Type B pancreatic cell (in vitro differentiated cells): ENCODE measurements at places on chromosomes 3 and 15.

DNA sequence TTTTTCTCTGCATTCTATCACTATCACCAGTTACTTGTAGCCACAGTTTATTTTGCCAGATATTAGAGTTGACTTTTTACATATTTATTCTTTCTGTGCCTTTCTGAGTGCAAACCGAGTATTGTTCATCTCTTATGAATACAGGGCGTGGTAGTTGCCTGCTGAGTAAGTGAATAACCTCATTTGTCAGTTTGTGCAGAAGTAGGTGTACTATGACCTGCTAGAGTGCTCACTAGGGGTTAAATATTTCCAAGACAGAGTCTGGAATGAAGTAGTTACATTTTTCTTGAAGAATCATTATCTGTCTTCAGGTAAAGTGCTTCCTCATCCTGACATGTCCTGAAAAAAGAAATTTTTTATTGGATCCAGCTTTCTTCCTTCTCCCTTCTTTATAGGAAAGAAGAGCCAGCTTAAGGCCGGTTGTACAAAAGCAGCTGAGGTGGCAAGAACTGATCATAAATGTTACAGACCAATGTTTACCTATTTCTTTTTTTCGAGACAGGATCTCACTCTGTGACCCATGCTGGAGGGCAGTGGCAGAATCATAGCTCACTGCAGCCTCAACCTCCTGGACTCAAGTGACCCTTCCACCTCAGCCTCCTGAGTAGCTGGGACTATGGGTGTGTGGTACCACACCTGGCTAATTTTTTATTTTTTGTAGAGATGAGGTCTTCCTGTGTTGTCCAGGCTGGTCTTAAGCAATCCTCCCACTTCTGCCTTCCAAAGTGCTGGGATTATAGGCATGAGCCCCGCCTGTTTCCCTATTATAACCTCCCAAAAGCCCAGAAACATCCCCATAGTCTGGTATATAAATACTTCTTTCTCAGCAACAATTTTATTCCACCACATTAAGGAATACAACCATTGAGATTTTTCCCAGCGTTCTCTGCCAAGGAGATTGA lies 182.5 kb downstream of the TPRG1 start:
- no peak for DNase-seq
- peaks cover 22% of the 10 kb centered on the region for H3K4me1 ChIP-seq

- H3K4me3 ChIP-seq, result no peak overlapping the region
- H3K36me3 ChIP-seq, result peaks cover 42% of the 10 kb centered on the region
- H3K27ac ChIP-seq, result no peak overlapping the region
- no peaks in the 10 kb centered on the region for H3K27me3 ChIP-seq
- no peak for DNase-seq
- no peaks in the 10 kb centered on the region for H3K4me1 ChIP-seq
Measured at GRCh38 chr3:33417066-33417673, 23.0 kb downstream of the UBP1 start.

DNA sequence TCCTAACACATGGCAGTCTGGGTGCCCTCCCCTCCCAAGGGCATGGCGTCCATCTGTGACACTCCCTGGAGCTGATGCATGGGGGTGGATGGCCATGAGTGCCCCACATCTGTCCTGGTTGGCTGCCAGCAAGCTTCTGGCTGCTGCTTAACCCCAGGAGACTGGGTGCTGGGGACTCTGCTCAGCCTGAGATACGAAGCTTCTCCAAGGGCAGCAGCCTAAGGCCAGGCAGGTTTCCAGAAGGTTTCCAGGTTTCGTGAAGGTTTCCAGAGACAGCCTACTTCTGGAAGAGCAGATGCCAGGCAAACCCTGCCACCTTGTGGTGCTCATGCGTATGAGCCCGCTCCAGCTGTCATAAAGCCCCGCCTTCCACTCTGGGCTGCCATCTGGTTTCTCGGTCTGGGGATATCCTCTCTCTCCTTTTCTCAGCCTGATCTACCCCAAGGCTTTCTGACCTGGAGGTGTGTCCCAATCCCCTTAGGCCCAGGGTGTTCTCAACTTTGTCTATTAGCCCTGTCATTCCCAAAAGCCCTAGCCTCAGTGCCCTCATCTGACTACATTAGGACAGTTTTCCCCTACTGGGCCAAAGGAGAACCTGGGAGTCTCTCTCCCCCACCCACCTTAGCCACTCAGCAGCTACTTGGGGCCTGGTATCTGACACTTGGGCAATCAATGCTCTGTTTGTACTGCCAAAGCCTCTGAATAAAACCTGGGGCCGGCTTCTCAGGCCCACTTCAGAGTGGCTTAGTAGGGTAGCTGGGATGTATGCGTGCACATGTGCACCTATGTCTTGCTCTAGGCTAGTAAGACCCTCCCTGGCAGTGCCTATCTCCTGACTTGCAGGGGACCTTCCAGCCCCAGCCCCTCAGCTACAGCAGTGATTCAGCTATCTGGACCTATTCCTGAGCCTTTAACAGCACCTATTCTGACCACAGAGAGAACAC lies 12.0 kb downstream of the MRPL46 start:
- peaks cover 7% of the 10 kb centered on the region for H3K27me3 ChIP-seq
- peak overlapping the region; percentile 6 for H3K27ac ChIP-seq
- peak; percentile 68 for DNase-seq
- no peak overlapping the region for H3K4me3 ChIP-seq

DNA sequence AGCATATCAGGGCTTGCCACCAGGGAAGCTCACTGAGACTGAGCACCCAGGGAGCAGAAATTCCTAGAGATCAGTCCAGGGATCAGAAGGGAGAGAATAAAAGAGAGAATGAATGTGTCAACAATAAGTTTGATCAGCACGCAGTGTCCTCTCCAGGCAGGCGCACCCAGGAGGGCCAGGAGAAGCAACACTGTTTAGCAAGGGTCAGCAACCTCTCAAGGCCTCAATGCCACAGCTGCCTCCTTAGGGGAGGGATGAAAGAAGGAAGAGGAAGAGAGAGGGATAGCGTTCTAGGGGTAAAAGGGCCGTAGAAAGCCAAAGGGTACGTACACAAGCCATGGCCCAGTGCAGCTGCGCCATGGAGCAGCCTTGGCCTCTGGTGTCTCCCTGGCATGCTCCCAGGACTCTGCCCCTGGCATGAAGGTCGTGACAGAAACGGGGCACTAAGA lies 399.8 kb downstream of the SHQ1 start:
- H3K4me3 ChIP-seq, result peak overlapping the region; percentile 88
- no peak for DNase-seq
- peaks cover 13% of the 10 kb centered on the region for H3K27me3 ChIP-seq

DNA sequence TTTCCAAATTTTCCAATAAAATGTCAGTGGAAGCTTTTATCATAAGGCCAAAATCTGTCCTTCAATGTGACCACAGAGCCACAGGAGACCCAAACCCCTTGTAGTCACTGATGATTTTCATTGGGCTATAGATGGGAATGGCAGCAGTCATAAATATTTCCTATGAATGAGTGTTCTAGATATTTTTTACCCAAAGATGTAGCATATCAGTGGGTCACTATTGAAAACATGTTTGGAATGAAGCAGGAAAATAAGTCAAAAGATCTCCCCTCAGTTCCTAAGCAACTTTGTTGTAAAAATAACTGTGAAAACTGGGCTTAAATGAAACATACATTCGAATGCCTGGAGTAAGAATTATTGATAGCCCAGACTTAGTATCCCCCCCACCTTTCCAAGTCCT lies 49.0 kb downstream of the NKIRAS1 start:
- no peak overlapping the region for H3K27ac ChIP-seq
- peaks cover 13% of the 10 kb centered on the region for H3K36me3 ChIP-seq
- no peak for DNase-seq
- no peak overlapping the region for H3K4me3 ChIP-seq
- H3K4me1 ChIP-seq, result peaks cover 55% of the 10 kb centered on the region
- no peaks in the 10 kb centered on the region for H3K27me3 ChIP-seq

- DNase-seq, result no peak
- no peaks in the 10 kb centered on the region for H3K27me3 ChIP-seq
- no peak overlapping the region for H3K27ac ChIP-seq
- H3K4me1 ChIP-seq, result no peaks in the 10 kb centered on the region
- H3K4me3 ChIP-seq, result no peak overlapping the region
Measured at GRCh38 chr3:146561879-146562278, 17.5 kb upstream of the PLSCR1 start.

GRCh38 chr3:151873398-151873797 lies at the start of gene SUCNR1:
Gene SUCNR1 (plus strand): TSS chr3:151873643. CDS start chr3:151879893, 6,250 bp downstream.
- H3K36me3 ChIP-seq, result no peaks in the 10 kb centered on the region
- no peak within 1 kb of the TSS for H3K4me3 ChIP-seq
- H3K27ac ChIP-seq, result no peak within 1 kb of the TSS
- peaks cover 10% of the 10 kb centered on the region for H3K4me1 ChIP-seq

- DNase-seq, result no peak
- no peak overlapping the region for H3K27ac ChIP-seq
- H3K27me3 ChIP-seq, result no peaks in the 10 kb centered on the region
- no peak overlapping the region for H3K4me3 ChIP-seq
- peaks cover 26% of the 10 kb centered on the region for H3K4me1 ChIP-seq
- H3K36me3 ChIP-seq, result no peaks in the 10 kb centered on the region
Measured at GRCh38 chr3:17969985-17970568, 227.6 kb upstream of the TBC1D5 start.

DNA sequence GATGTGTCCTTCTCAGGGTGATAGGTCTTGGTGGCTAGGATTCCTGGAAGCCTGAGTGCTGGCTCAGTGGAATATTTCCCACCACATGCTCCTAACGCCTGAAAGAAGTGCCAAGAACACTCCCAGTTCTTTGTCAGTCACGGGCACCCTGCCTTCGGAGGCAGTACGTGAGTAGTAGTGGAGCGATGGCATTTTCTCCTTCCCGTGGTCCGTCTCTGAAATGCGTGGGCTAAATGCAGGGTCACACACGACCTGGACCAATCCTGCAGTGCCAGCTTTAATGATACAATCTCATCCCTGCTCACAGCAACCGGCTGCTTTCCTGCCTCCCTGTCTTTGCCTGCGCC lies 14.5 kb downstream of the H1-8 start:
- H3K4me3 ChIP-seq, result no peak overlapping the region
- no peak for DNase-seq
- H3K27me3 ChIP-seq, result peaks cover 4% of the 10 kb centered on the region
- peaks cover 5% of the 10 kb centered on the region for H3K36me3 ChIP-seq
- H3K4me1 ChIP-seq, result peaks cover 45% of the 10 kb centered on the region

DNA sequence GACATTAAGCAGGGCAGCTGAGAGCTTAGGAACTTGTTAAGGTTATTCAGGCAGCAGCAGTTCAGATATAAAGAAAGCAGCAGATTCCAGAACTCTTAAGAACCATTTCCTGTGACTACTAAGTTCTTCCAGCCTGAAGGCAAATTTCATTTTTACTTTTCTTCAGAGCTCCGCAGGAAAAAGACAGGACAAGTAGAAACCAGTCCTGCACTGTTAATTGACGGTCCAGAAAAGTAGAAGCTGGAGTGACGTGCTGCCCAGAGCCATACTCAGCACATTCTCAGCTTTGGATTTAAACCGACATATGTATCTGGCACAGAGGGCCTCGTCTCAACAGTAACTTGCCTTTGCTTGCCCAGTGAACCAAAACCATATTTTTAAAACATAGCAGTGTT lies 219.4 kb upstream of the STRIT1 start:
- H3K36me3 ChIP-seq, result peaks cover 4% of the 10 kb centered on the region
- no peaks in the 10 kb centered on the region for H3K4me1 ChIP-seq
- H3K27ac ChIP-seq, result no peak overlapping the region
- no peaks in the 10 kb centered on the region for H3K27me3 ChIP-seq

DNA sequence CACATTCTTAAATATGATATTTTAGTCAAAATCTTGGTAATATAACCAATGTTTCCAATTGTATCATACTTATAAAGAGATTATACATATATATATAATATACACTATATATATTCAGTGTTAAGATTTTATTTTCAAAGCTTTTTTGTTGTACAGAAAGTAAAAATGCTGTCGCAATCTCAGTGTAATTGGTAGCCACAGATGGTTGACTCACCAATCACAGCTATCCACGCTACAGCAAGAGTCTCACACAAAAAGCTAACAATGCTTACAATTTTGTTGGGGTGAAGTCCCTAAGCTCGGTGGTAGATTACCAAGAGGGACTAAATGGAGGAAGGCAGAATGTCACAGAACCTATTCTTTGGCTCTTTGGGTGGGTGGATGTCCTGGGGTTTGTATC lies 16.9 kb upstream of the CFAP161 start:
- H3K36me3 ChIP-seq, result no peaks in the 10 kb centered on the region
- peaks cover 3% of the 10 kb centered on the region for H3K4me1 ChIP-seq
- DNase-seq, result no peak
- no peak overlapping the region for H3K27ac ChIP-seq
- peaks cover 32% of the 10 kb centered on the region for H3K27me3 ChIP-seq

- no peaks in the 10 kb centered on the region for H3K4me1 ChIP-seq
- no peak for DNase-seq
- H3K4me3 ChIP-seq, result no peak overlapping the region
- peaks cover 23% of the 10 kb centered on the region for H3K36me3 ChIP-seq
- H3K27ac ChIP-seq, result no peak overlapping the region
Measured at GRCh38 chr3:142319094-142319493, 93.7 kb upstream of the GK5 start.

- H3K27ac ChIP-seq, result peak overlapping the region; percentile 97
- H3K4me3 ChIP-seq, result peak overlapping the region; percentile 95
- peaks cover 10% of the 10 kb centered on the region for H3K36me3 ChIP-seq
- H3K27me3 ChIP-seq, result no peaks in the 10 kb centered on the region
- H3K4me1 ChIP-seq, result peaks cover 30% of the 10 kb centered on the region
Measured at GRCh38 chr15:82810061-82810889, 847 bp downstream of the WHAMM start.

GRCh38 chr3:134446800-134447199 lies 39.0 kb downstream of the ANAPC13 start:
- no peak overlapping the region for H3K27ac ChIP-seq
- H3K27me3 ChIP-seq, result no peaks in the 10 kb centered on the region
- H3K4me1 ChIP-seq, result peaks cover 13% of the 10 kb centered on the region

- H3K27ac ChIP-seq, result no peak overlapping the region
- H3K27me3 ChIP-seq, result no peaks in the 10 kb centered on the region
- no peak overlapping the region for H3K4me3 ChIP-seq
- H3K36me3 ChIP-seq, result peaks cover 13% of the 10 kb centered on the region
Measured at GRCh38 chr15:93028632-93029213, 60.3 kb downstream of the RGMA start.

GRCh38 chr3:54215521-54215920 lies 93.2 kb downstream of the CACNA2D3 start:
- H3K27me3 ChIP-seq, result peaks cover 3% of the 10 kb centered on the region
- H3K27ac ChIP-seq, result no peak overlapping the region
- DNase-seq, result no peak

- no peaks in the 10 kb centered on the region for H3K36me3 ChIP-seq
- no peak overlapping the region for H3K4me3 ChIP-seq
- H3K27ac ChIP-seq, result no peak overlapping the region
- no peak for DNase-seq
Measured at GRCh38 chr3:24299806-24300626, 194.6 kb downstream of the THRB start.

DNA sequence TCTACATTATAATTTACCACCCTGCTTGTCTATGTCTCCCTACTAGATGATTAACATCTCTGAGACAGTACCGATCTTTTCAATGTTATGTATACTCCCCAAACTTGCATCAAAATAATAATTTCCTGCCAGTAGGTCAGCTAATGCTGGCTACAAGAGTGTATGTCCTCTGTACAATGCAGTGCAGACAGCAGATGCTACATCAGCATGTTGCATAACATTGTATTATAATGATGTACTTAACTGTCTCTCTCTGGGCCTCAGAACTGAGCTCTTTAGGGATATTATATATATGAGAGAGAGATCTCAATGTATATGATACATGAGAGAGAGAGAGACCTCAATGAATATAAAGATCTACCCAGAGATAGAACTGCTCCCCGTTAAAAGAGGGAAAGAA lies 456.6 kb downstream of the SHQ1 start:
- peaks cover 31% of the 10 kb centered on the region for H3K4me1 ChIP-seq
- no peaks in the 10 kb centered on the region for H3K27me3 ChIP-seq
- H3K4me3 ChIP-seq, result no peak overlapping the region
- H3K27ac ChIP-seq, result no peak overlapping the region

GRCh38 chr15:86776145-86776544 lies 696.5 kb downstream of the AGBL1 start:
- H3K27ac ChIP-seq, result no peak overlapping the region
- H3K4me3 ChIP-seq, result no peak overlapping the region
- H3K36me3 ChIP-seq, result no peaks in the 10 kb centered on the region
